Uterus (tissue), 4 donors: ENCODE measurements at places on chromosomes 11 and 22. TPM values are rescaled to one million over a fixed set of nuclear protein-coding genes. Genes with fewer than 3 reads are reported as not detected.

CHST1 gene
- total RNA-seq: 4.9 TPM

DNA sequence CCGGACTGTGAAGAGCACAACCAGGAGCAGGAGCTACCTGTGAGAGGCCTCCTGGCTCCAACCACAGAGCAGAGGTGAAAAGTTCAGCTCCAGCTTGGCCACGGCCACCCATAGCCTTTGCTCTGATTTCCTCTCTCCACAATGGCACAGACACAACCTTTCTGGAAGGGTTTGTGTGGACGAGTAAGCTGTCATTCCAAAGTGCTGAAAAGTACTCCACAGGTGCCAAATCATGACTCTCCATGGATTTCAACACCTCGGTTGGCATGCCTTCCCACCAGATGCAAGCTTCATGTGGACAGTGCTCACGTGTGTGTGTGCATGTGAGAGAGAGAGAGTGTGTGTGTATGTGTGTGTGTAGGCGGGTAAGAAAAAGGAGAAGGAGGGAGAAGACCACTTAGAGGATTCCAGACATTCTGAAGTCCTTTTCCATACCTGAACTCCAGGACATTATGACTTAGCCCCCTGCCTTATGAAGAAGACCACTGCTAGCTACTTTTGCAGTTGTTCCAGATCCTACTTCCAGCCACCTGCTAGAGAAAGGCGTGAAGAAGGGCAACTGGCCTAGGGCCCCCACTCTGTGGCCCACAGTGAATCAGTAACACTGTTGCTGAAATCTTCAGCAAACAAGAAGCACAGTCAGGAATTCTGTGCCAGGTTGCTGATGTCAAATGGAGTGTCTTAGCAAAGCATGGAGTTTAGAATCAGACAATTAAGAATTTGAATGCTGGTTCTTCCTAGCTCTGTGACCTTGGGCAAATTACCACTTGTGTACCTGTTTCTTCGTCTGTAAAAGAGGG, 13.9 kb upstream of the NAV2 start:
- no peaks in the 10 kb centered on the region for H3K36me3 ChIP-seq
- H3K27ac ChIP-seq: no peak overlapping the region
- H3K4me1 ChIP-seq: no peaks in the 10 kb centered on the region
- no peak for DNase-seq
- H3K27me3 ChIP-seq: no peaks in the 10 kb centered on the region
- no peak overlapping the region for H3K4me3 ChIP-seq

DNA sequence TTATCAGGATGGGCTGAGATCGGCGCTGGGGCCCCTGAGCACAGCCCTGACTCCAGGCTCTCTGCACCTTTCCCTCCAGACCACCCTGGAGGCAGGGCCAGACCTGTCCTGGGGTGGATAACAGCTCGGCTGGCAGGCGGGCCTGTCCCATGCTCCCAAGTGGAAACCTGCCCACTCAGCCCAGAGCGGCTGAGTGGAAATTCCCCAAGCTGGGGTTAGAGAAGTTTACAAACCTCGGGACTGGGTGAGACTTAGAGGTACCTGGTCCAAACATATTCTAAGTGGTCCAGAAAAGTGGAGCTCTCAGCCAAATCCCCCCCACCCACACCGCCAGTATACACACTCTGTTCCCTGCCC, 4.8 kb upstream of the FXYD2 start:
- H3K36me3 ChIP-seq: no peaks in the 10 kb centered on the region
- H3K4me3 ChIP-seq: no peak overlapping the region
- H3K27me3 ChIP-seq: no peaks in the 10 kb centered on the region
- peak; percentile 29 for DNase-seq

DNA sequence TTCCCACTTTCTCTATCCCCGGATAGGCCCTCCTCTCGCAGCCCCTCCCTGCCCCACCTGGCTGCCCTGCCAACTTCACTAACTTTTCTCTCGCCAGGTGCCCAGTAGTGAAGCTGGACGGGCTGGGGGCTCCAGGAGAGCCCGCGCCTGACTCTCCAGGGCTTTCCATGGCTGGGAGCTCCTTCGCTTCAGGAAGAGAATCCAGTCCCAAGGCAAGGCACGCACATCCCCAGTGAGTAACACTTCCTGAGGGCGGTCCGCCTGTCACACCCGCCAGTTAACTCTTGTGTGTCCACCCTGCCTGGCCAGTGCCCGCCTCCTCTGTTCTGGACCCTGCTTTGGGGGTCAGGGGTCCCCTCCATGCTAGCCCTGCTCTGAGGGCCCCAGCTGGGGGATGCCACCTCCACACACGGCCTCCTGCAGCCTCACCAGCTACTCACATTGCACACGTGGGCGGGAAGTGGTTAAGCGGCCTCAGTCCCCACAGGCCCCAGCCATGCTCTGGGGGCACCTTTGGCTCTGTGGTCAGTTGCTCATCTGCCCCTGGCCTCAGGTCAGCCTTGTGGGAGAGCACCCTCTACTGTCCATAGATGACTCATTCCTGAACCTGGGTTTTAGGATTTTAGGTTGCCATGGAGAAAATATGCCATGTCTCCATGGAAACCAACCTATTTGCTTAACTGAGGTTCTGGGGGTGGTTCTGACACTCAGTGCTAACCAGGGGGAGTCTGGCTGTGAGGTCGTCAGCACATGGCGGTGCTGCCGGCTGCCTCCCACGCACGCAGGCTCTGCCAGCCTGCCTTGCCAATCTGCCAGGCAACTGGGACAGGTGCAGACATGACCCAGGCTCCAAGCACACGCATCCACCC, at the start of gene RIN1:
Gene RIN1, minus strand, starts transcription at position 201 of the 869 bp plus-strand sequence. Its CDS starts 32 bp downstream, at position 169.
- H3K36me3 ChIP-seq: no peaks in the 10 kb centered on the region
- DNase-seq: peak; percentile 65

TRIM22 gene
- 29.8 TPM for total RNA-seq

GP1BB gene
- 6.4 TPM for total RNA-seq

DNA sequence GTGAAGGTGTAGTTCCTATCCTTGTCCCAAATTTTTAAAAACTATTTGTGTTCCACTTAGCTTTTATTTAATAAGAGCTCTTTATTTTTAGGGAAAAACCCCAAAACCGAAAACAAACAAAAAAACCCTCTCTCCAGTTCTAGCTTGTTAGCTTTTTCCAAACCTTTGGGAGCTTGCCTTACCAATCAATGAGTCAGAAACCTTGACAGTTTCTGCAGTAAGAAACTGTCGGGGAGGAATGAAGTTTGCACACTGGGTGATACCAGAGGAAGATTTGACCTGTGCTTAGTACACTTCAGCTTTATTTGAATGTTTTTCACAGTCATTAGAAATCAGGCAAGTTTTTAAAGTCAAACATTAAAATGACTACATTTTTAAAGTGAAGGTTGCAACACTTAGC, 105.0 kb downstream of the FAT3 start:
- H3K27me3 ChIP-seq: no peaks in the 10 kb centered on the region
- no peaks in the 10 kb centered on the region for H3K36me3 ChIP-seq
- no peaks in the 10 kb centered on the region for H3K4me1 ChIP-seq
- no peak overlapping the region for H3K27ac ChIP-seq

DAGLA gene
- 3.4 TPM for total RNA-seq

GRCh38 chr11:103936059-103936458, 100.4 kb upstream of the DDI1 start:
- H3K4me1 ChIP-seq: no peaks in the 10 kb centered on the region
- no peaks in the 10 kb centered on the region for H3K36me3 ChIP-seq
- no peak overlapping the region for H3K27ac ChIP-seq
- H3K27me3 ChIP-seq: no peaks in the 10 kb centered on the region
- DNase-seq: no peak

GRCh38 chr11:27907091-27907490, 200.9 kb downstream of the KIF18A start:
- H3K4me1 ChIP-seq: no peaks in the 10 kb centered on the region
- H3K27ac ChIP-seq: no peak overlapping the region
- H3K27me3 ChIP-seq: no peaks in the 10 kb centered on the region

GRCh38 chr11:95229993-95230809, 801 bp downstream of the SESN3 start:
- peak; percentile 17 for DNase-seq
- H3K4me1 ChIP-seq: no peaks in the 10 kb centered on the region
- peak overlapping the region; percentile 76 for H3K4me3 ChIP-seq
- no peaks in the 10 kb centered on the region for H3K36me3 ChIP-seq

GRCh38 chr11:87425391-87425790, 387.7 kb downstream of the TMEM135 start:
- no peak for DNase-seq
- no peaks in the 10 kb centered on the region for H3K27me3 ChIP-seq
- H3K36me3 ChIP-seq: no peaks in the 10 kb centered on the region
- no peaks in the 10 kb centered on the region for H3K4me1 ChIP-seq
- no peak overlapping the region for H3K27ac ChIP-seq

GRCh38 chr11:123212406-123212805, 17.4 kb upstream of the CLMP start:
- no peaks in the 10 kb centered on the region for H3K36me3 ChIP-seq
- no peaks in the 10 kb centered on the region for H3K27me3 ChIP-seq
- no peak overlapping the region for H3K27ac ChIP-seq
- H3K4me3 ChIP-seq: no peak overlapping the region
- DNase-seq: no peak
- H3K4me1 ChIP-seq: no peaks in the 10 kb centered on the region

TMPRSS5 gene
- 1.9 TPM for total RNA-seq

- H3K27ac ChIP-seq: peak overlapping the region; percentile 98
- no peaks in the 10 kb centered on the region for H3K36me3 ChIP-seq
- peak overlapping the region; percentile 73 for H3K4me3 ChIP-seq
- no peaks in the 10 kb centered on the region for H3K4me1 ChIP-seq
Measured at GRCh38 chr22:38316364-38317121, 690 bp downstream of the CSNK1E start.

GRCh38 chr11:101523634-101524260, 60.1 kb downstream of the TRPC6 start:
- no peaks in the 10 kb centered on the region for H3K4me1 ChIP-seq
- no peak overlapping the region for H3K4me3 ChIP-seq
- H3K27me3 ChIP-seq: no peaks in the 10 kb centered on the region
- no peak overlapping the region for H3K27ac ChIP-seq
- DNase-seq: no peak
- no peaks in the 10 kb centered on the region for H3K36me3 ChIP-seq

- H3K27ac ChIP-seq: no peak overlapping the region
- H3K27me3 ChIP-seq: no peaks in the 10 kb centered on the region
- DNase-seq: no peak
- H3K4me3 ChIP-seq: no peak overlapping the region
Measured at GRCh38 chr11:70603756-70604211, 205.5 kb downstream of the CTTN start.

- H3K27me3 ChIP-seq: no peaks in the 10 kb centered on the region
- peak overlapping the region; percentile 97 for H3K27ac ChIP-seq
- no peak overlapping the region for H3K4me3 ChIP-seq
- no peaks in the 10 kb centered on the region for H3K4me1 ChIP-seq
Measured at GRCh38 chr11:45210846-45211245, 64.4 kb downstream of the PRDM11 start.

DNA sequence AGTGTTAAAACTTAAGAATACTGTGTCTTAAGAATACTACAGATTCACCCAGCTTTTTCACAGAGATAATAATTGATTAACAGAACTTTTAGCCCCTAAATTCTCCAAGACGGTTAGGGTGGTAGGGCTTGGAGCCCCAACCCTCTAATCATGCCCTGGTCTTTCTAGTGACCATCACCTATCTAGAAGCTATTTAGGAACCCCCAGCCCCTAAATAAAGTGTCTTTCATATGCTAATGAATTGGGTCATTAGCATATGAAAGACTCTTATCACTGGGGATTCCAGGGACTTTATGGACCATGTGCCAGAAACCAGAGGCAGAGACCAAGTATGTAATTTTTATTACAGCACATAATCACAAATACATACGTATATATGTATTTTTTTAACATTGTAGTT, 999.7 kb upstream of the RAG2 start:
- H3K4me1 ChIP-seq: no peaks in the 10 kb centered on the region
- no peak overlapping the region for H3K27ac ChIP-seq

PHOX2A gene
- not detected for total RNA-seq

LRRC32 gene
- 10.0 TPM for total RNA-seq

DNA sequence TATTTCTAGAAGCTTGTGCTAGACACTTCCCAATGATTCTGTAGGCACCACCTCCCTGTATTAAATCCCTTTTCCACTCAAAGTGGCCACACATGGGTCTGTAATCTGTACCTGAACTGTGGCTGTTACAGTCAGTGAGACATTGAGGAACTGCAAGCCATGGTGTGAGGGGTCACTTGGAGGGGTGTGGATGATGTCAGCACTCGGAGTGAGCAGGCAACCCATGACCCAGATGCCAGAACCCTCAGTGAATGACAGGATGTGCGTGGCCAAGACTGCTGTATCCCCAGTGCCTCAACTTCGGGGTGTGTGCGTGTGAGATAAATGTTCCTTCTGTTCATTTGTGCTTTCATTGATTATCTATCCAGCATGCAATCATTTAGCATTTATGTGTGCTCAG, 14.7 kb upstream of the SHANK3 start:
- H3K27ac ChIP-seq: no peak overlapping the region
- no peaks in the 10 kb centered on the region for H3K4me1 ChIP-seq
- DNase-seq: no peak
- H3K36me3 ChIP-seq: no peaks in the 10 kb centered on the region

- no peak overlapping the region for H3K27ac ChIP-seq
- no peak overlapping the region for H3K4me3 ChIP-seq
- no peaks in the 10 kb centered on the region for H3K36me3 ChIP-seq
- H3K27me3 ChIP-seq: no peaks in the 10 kb centered on the region
- no peak for DNase-seq
Measured at GRCh38 chr22:25663654-25664053, 78.3 kb upstream of the MYO18B start.

DNA sequence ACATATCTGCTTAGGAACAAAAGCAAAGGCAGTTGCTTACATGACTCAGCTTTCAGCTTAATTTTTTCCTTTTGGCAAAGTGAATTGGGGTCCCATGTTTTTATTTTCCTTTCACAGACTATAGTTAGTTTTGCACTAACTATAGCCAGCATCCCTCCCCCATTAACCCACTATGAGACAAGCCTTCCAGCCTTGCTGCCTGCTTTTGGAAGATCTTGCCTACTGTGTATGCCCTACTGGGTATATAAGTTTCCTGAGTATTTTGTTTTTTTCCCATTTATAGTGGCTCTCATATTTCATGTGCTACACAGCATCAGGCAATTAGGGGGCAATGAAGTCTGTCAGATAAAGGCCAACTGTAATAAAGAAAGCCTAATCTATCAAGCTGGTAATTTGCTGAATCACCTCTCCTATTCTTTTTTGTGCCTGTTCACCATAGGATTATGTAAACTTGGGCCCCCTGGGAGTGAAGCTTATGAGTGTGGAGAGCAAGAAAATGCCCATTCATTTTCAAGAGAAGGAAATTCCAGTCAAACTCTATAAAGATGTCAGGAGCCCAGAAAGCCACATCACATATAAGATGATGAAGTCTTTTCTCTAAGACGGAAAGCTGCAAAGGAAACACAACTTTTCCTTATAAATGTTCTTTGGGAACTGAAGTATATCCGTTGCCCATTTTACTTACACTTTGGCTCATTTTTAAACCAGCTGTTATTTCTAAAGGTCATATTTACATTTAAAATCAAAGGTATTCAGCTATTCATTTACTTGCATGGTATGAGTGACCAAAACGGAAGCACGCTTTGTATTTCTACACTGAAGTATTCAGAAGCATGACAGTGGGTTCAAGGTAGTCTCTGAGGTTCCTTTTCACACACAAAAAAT, 64.0 kb downstream of the CCDC83 start:
- no peak overlapping the region for H3K4me3 ChIP-seq
- no peak overlapping the region for H3K27ac ChIP-seq
- no peaks in the 10 kb centered on the region for H3K4me1 ChIP-seq
- H3K36me3 ChIP-seq: no peaks in the 10 kb centered on the region
- no peaks in the 10 kb centered on the region for H3K27me3 ChIP-seq
